ENCODE measurements at places on chromosomes 7 and 10.
A peak's percentile ranks its signal among the peaks of the same experiment; 100 is the strongest.

GRCh38 chr10:71835671-71836595 lies 15.1 kb downstream of the PSAP start:
- peak; percentile 90 for DNase-seq

DNA sequence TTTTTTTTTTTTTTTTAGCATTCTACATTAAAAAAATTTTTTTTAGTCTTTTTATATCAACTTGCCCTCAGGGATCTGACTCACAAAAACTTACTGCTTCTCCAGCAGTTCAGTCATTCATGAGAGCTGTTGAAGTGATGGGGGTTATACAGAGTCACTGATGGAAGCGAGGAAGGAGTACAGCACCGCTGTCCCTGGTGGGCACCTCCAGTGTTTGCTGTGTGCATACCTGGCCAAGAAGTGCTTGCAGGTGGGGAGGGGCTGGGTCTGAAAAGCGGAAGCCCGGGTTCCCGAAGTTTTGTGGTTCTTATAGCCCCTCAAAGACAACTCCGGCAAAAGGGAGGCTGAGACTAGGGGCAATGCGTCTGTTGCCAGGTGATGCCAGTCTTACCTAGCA lies 46.2 kb downstream of the MINDY4 start:
- DNase-seq: no peak

DNA sequence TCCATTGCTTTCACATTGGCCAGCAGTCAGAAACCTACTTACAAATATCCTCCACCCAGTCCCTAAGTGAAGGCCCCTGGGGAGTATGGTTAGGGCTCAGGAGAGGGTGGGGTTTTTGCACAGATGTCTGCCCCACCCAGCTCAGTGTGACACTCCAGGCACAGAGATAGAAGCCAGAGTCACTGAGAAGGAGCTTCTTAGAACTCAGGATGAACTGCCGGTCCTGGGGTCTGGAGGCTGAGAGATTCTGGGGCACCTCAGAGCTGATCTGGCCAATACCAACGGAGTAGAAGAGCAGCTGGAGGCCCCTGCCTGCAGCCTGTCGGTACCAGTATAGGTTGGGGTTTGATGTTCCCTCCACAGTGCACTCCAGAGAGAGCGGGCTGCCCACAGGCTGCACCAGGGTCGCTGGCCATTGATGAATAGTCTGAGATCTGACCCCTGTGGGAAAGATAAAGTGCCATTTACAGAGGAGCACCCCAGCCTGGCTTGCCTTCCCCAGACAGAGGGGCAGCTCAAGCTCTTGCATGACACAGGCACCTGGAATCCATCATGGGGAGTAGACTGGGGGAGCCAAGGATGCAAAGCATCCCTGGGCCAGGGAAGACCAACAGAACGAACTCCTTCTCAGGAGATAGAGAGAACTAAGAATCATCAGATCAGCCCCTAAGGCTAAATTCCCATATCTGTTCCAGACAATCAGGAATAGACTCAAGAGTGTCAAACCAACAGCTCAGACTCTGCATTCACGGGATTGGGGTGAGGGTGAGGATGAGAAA lies 41.9 kb downstream of the PRSS2 start:
- DNase-seq: no peak

DNA sequence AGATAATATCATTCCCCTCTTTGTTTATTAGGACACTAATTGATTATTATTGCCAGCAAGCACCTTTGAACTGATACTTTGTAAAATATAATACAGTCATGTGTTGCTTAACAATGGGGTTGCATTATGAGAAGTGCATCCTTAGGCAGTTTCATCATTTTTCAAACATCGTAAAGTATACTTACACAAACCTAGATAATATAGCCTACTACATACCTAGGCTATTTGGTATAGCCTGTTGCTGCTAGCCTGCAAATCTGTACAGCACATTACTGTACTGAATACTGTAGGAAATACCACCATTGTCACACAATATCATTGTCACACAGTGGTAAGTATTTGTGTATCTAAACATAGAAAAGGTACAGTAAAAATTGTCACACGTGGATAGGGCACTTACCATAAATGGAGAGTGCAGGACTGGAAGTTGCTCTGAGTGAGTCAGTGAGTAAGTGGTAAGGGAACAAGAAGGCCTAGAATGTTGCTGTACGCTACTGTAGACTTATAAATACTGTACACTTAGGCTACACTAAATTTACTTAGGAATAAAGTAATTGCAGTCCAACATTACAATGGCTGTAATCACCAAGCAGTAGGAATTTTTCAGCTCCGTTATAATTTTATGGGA lies 70.7 kb downstream of the LCOR start:
- DNase-seq: no peak

DNA sequence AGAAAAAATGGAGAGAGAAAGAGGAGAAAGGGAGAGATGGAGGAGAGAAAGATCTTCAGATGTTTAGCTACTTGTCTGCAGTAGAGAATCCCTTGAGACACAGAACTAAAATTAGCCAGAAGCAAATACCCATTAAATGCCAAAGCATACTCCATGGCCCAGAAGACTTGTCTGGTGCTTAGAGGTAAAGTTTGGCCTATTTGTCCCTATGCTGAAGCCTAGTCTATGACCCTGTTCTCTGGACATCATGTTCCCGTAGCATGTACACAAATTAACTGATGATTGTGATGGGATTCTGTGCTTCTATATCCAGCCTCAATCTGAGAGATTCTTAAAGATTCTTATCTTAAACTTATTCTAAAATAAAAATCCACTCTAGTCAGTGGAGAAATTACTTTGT lies 85.8 kb downstream of the NAMPT start:
- no peak for DNase-seq

DNA sequence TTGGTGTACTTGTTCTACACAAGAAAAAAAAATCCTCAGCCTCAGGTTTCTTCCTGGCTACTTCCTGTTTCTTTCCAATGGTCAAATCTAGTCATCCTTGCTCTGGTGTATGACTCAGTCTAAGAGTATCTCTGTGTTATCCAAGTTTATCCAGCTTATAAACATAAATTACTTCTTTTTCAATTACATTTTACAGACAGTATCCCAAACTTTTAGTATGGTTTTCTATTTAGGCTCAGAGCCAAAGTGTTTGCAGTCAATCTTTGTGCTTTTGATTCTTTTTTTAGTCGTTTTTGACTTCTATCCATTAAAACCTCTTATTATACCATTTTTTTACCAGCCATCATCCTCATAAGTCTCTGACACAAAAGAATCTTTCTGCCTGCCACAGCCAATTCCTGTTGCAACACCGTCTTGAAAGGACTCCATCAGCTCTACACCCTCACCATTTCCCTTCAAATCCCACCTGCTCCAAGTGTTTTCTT lies 294.6 kb downstream of the PTEN start:
- DNase-seq: no peak

DNA sequence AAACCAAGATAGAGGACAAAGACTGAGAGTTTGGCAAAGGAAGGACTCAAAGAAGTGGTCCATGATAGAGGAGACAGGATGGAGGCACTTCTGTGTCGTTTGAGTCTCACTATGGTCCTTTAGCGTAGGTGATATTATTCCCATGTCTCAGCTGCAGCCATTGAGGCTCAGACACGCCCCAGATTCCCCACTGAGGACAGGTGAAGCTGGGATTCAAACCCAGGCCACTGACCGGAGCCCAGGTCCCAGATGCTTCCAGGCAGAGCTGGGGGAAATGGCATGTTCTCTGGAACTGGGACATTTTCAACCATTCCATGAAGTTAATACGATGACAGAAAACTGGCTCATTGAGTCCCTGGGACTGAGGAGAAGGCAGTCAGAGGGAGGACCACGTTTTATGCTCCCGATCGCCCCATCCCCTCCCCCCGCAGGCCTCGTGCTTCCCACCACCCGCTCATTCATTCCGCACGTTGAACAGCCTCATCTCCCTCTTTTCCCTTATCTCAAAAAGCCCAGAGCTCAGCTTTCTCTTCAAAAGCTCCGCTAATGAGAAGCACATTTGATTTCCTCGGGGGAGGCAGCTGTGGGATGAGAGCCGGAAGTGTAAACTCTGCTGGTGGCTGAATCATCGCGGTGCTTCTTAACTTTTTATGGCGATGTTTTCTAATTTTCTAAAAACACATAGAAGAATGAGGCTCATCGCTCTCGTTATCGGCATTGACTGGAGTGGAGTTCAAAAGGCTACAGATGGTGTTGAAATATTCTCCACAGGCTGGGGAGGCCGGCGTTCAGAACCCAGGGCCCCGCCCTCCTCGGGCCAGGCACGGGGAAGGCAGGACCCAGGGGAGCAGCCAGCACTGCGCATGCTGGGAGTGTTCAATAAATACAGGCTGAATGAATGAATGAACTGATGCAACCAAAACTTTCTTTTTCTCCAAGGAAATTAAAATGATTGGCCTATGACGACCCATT lies 64.0 kb downstream of the OAT start:
- DNase-seq: peak; percentile 78

GRCh38 chr10:52465202-52465601 lies 151.1 kb downstream of the DKK1 start:
- no peak for DNase-seq

GRCh38 chr10:76026905-76027304 lies 595.5 kb downstream of the LRMDA start:
- DNase-seq: no peak

GRCh38 chr7:137404660-137405317 lies 61.3 kb upstream of the PTN start:
- no peak for DNase-seq

- no peak for DNase-seq
Observed at GRCh38 chr7:81608748-81609382, 161.0 kb downstream of the HGF start.

GRCh38 chr10:73113551-73113950 lies 3.3 kb downstream of the NUDT13 start:
- DNase-seq: no peak

DNA sequence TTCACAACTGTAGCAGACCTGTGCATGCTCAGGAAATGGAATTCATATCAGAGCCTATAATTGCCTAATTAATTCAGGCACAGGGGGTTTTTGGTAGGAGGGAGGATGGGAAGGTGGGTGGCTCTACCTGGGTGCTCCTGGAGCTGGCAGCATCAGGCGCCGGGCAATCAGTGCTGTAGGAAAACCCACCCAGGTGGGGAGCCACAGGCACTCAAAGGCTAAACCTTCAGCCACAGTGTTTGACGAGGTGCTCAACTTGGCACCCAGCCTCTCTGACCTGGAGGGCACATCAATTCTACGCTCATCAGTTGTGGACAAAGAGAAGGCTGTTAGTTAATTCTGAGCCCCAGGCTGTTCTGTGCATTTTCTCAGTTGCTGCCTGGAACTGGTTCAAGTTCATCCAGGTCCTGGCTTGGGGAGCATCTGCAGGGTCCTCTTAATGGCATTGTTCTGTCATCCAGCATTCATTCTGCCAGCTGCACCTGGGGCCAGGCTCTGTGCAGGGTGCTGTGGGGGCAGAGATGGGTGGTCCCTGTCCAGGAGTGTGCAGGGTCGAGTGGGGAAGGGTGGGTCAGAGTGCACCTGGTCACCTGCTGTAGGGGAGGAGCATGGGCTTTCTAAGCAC lies 54.1 kb upstream of the NPTX2 start:
- no peak for DNase-seq

DNA sequence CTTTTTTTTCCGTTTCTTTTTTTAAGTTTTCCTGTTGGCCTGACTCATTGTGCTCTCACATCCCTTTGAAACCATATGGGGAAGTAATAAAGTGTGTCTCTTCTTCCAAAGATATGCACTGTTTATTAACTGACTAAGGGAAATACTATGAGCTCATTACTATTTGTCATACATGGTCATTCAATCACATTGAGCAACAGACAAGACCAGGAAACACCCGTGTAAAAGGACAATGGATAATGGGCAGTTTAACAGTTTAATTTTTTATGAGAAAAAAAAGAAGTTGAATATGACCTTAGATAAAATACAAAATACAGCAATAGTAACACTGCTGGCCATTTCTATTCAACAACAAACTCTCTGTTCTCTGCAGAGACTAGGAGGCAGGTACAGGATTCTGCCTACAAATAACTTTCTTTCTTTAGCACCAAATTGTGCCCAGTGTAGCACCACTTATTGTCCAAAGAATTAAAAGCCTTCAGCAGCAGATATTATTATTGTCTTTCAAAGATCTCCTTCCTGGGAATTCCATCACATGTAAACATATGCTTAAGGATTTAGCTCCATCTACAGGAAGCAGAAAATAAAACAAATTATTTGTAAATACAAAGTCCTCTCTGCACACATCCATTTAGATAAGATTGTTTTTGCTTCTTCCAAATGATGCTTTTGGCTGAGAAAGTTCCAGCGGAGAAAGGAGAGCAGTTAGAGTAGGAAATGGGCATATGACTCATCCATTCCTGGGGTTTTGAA lies 55.0 kb upstream of the AKR1E2 start:
- no peak for DNase-seq

- no peak for DNase-seq
Observed at GRCh38 chr10:122463466-122464249, 2.3 kb downstream of the HTRA1 start.

DNA sequence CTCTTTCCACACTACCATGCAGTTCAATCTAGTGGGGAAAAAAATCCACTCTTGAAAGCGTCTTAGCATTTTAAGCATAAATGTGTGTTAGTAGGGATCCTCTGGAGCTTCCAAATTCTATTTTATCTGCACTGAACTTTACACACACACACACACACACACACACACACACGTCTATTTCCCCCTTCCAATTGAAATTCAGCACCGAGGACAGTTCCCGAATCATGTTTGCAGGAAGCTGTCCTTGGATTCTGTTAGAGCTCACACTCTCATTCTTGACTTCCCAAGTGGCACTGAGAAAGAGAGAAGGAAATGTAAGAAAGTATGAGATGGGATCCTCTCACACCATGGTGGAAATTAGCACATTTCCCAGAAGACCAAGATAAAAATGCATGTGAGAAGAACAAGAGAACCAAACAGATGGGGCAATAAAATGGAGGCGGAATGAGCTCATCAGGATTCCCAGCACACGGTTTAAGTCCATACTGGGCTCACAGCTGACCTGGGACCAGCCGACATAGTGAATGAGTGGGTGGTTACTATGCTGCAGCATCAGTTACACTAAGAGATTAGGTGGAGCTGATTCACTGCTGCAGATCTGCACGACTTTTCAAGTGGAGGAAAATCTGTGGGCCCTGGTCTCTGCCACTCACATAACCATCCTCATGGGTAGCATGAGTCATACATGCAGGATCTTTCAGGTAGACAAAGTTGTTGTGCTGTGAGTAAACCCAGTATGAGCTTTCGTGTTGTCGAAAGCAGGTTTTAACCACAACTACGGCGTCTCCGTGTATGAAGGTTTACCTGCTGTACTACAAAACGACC lies 3.3 kb upstream of the NPTX2 start:
- DNase-seq: no peak

DNA sequence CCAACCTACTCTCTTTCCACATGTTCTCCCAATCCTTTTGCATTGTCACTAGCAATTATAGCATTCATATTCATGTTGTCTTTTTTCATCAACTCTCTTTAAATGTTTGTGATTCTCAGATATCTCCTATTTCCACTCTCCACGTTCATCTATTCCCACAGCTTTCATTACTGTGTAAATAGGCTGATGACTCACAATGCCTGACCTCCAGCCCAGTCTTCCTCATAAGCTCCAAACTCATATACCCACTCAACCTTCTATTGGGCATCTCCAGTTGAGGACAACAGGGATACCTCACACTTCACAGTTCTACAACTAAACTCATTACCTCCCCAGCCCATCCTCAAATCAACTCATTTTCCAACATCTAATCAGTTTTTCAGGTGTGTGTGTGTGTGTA lies 194.1 kb downstream of the DGKI start:
- no peak for DNase-seq
